Natural killer cell treated with Interleukin-12 subunit alpha and Interleukin-12 subunit beta and Interleukin-15 and Interleukin-18, amount 100 ng/mL, for 72 hours (primary cell): ENCODE measurements at places on chromosomes 4 and X.

DNA sequence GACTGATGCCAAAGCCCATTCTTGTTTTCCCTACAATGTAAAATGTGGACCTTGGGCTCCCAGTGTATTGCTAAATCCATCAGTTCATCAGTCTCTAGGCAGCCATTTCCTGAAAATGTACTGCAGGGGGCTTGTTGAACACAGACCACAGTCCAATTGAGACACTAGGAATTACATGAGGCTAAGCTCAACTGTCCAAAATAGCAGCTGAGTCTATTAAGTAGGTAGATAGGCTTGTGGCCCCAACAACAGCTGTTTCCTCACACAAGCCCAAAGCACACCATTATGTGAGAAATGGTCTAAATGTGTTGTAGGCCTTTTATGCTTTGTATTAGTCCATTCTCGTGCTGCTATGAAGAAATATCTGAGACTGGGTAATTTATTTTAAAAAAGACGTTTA lies 60.0 kb upstream of the PAK3 start:
- DNase-seq: no peak

DNA sequence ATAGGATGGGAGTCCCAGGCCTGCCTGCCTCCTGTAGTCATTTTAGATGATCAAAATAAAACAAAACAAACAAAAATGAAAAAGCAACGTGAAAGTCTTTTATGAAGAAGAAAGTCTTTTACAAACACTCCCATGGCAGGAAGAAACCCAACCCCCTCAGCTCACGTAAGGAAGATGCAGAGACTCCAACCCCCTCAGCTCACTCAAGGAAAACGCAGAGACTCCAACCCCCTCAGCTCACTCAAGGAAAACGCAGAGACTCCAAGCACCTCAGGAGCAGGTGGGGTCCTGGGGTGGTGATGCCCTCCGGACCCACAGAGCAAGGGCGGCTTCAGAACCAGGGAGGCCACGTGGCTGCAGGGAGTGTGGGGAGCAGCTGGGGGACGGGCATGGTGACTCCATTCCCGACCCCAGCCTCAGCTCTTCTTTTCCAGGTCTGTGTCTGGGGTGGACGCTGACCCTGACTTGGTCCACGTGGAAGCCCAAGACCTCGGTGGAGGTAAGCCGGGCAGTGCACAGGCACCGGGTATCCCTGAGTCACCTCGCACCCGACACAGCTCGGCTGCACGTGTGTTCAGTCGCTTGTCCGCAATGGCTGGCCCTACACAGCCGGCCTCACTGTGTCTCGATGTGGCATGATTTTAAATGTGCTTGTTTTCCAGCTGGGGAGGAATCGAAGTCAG lies 226.5 kb upstream of the PSAPL1 start:
- DNase-seq: no peak

GRCh38 chr4:7210824-7211223 lies 18.5 kb downstream of the SORCS2 start:
- no peak for DNase-seq

DNA sequence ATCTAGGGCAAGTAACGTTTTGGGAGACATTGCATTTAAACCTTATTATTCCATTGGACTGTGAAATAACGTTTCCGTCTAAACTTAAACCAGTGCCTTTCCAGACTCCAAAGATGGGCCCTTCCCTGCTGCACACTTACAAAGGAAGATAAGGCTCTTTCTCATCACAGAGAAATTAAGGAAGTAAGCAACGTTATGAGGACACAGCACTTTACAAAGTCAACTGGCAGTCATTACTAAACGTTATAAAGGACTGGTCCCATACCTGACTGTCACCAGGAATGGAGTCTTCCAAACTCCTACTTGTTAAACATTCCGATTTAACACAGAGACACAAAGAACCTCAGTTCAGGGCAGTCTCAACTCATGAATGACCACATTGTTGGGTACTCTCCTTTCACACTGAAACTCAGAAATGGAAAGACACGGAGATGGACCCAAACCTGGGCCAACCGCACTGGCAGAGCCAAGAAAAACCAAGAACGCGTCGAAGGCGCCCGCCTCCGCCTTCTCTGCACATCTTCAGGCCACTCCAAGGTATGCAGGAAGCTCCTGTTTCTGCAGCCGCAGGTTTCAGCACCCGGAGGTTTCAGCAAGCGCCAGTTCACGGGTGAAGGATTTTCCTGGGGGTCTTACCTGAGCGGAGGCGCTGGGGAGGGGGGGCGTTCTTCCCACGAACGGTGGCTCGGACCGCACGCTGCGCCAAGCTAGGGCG lies 670 bp downstream of the PAPSS1 start:
- DNase-seq: no peak

DNA sequence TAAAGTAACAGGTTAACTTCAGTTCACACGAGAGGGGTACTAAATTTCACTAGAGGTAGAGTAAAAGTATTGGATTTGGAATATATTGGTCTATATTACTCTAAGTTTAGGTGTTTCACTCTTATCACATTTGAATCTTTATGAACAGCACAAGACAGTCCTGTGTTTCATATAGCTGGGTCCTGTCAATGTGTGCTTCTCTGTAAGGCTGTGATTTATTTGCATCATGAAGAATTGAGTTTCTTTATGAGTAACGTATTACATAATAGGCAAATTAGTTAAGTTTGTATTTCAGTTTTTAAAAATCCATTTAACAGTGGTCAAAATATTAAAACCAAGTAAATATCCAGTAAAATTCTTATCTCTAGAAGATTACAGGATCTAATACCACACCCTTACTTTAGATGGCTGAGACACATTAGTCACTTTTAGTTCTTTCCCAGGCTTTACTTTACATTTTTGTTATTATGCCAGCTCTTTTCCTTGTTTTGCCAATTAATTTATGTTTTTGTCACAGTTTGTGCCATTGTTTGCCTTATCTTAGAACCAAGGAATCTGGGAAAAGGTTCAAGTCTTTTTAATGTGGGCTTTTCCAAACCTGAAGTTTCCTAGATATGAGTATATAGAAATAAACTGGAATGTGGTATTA lies 32.1 kb downstream of the NUDT6 start:
- no peak for DNase-seq

GRCh38 chr4:73682508-73682907 lies 57.9 kb upstream of the CXCL8 start:
- no peak for DNase-seq

DNA sequence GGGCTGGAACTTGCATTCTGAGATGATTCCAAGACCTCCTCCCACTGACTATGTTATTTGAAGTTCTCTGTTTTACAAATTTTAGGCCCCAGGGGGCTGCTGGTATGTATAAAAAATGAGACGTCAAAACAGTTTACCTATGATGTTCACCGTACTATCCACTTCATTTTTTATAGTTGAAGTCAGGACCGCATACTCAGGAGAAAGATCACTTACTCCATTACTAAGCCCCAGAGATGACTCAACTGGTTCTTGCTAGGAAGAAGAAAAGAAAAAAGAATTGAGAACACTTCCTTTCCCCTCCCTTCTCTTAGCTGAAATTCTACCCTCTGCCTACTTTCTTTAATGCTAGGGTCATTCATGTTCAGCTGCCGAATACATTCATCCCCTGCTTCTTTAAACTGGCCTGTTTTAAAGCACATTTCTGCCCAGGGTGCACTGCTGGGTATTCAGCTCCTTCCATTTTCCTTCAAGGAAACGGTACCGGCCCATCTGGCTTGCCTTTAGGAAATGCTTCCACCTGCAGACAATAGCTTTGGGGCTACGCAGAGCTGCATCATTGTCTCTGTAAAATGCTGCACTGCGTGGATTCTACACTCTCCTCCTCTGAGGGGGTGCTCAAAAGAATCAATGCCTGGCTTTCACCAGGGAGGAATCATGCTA lies 66.2 kb downstream of the IRF2 start:
- no peak for DNase-seq

GRCh38 chrX:110384490-110384889 lies 25.8 kb downstream of the RTL9 start:
- no peak for DNase-seq

GRCh38 chr4:110042545-110043517 lies 130.1 kb downstream of the EGF start:
- no peak for DNase-seq

DNA sequence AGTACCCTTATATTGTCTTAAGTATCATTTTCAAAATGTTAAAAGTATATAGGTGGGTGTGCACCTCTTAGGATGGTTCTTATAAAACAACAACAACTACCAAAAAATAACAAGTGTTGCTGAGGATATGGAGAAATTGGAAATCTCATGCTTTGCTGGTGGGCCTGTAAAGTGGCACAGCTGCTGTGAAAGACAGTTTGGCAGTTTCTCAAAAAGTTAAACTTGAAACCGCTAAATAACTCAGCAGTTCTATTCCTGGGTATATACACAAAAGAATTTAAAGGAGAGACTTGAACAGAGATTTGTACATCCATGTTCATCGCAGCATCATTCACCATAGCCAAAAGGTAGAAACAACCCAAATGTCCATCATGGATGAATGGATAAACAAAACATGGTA lies 65.5 kb downstream of the HAND2 start:
- DNase-seq: no peak

DNA sequence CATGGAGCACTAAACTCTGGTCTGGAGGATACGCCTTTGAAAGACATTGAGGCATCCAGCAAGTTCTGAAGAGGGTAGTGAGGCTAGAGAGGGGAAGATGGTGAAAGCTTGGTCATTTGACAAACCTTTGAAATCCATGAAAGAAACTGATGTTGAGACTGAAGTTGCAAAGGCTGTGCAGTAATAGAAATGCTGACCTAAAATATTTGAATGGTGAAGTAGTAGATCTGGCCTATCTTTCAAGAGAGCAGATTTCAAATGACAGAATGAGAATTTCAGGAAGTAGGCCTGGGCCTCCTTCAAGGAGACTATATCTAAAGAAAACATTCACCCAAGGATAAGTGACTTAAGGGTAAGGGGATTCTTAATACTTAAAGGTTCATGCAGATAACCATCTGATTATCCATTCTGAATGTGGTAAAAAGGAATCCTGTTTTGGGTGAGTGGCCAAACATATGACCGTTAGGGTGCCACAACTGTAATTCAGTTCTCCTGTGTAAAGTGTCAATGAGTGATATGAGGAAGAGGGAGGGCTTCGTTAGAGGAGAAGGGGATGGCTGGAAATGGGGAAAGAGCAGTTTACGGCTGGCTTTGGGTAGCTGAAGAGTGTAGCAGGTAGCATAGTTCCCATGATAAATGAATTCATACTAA lies 62.2 kb downstream of the AMELX start:
- no peak for DNase-seq

DNA sequence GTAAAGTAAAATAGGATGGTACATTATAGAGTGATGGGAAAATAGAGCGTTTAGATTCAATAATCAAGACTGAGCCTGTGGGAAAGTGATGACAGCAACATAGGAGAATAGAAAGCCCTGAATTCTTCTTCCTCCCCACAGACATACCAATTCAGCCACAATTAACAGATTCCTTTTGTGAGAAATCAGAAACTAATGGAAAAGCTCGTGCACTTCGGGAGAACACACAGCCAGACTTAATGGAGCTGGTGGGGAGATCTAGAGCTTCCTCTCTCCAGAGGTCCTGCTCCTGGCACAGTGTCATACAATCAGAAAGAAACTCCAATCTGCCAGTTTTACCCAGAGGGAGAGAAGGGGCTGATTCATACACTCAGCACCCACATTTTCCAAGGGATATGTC lies 676.3 kb upstream of the BOD1L1 start:
- no peak for DNase-seq

DNA sequence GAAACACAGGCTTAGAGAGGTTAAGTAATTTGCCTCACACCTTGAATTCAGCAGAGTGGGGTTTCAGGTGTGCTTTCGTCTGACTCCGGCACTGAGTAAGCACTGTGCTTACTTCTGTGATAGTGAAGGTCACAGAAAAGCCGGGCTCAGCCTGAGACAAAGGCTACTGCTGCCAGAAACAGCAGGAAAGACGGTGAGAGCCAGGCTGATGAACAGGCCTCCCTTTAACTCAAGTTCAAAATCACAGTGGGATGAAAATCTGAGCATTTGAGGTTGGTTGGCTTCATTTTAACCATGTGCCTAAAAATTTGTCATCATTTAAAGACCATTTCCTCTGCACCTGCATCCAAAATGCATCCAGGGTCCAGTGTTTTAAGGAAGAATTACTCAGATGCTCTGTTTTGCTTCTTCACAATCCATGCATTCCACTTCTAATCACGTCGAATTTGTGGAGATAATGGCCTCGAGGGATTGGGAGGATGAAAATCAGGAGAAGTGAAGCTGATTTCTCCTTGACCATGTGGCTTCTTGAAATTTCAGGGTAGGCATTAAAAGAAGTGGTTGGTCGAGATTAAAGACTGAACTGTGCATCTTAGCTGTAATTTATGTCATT lies 121.2 kb upstream of the LNX1 start:
- DNase-seq: no peak

DNA sequence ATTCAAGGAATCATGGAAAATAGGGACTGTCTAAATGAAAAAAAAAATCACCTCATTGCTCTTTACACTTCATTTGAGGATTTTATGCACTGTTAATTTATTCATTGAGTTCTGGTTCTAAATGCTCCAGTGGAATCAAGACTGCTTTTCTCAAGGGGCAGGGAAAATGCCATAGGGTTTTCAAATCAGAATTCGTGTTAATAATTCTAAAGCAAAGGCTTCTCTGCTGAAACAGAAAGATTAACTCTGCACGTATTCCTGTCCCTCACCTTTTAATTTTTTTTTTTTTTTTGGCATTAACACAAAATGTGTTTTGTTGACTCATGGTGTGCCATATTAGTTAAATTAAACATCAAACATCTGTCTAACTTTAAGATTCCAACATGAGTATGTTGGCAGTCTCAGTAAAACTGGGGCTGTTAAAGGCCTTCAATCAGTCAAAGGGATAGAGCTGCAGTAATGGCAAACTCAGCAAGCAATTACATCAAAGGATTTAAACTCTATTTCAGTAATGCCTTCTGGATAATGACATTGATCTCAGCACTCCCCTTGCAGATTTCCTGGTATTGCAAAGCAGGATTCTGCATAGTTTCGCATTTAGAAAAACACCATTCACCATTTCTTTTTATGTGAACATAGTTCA lies 878.1 kb downstream of the RAPGEF2 start:
- DNase-seq: no peak

GRCh38 chrX:82648062-82648461 lies 860.0 kb upstream of the POU3F4 start:
- DNase-seq: no peak

DNA sequence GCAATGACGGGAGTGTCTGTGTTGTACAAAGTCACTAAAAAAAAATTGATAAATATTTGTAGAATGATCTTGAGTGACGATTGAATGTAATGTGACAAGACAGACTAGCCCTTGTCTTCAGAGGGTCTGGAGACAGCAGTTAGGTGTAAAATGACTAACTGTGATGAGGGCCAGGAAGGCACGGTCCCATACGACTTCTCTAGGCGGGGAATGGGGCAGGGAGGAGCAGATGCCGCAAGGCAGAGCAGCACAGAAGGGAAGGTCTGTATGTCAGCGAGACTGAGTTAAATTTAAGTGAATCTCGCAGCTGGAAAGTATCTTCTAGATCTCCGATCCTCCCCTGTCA lies 405 bp downstream of the CENPE start:
- DNase-seq: no peak

- no peak for DNase-seq
These were observed 617 bp upstream of the PDHA1 start for GRCh38 chrX:19343085-19343534.

DNA sequence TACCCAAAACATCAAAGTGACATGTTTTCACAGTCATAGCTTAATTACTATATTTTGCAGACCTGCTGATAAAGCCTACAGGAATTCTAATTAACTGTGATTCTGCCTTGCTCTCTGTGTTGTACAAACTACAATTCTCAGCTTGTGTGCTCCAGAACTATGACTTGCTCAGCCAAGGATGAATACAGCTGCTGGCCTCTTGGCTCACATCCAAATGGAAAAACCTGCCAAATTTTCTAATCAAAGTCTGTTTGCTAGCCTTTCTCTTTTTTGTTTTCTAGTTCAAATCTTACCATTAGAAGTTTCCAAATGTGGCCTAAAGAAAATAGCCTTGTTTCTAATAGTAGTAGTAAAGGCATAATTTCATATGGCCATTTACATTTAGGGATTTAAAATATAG lies 1176.8 kb downstream of the FAM133A start:
- no peak for DNase-seq
